CD14-positive monocyte (primary cell): ENCODE measurements at places on chromosomes 4 and X. TPM values are rescaled to one million over a fixed set of nuclear protein-coding genes. Genes with fewer than 3 reads are reported as not detected.
A peak's percentile ranks its signal among the peaks of the same experiment; 100 is the strongest.

GRCh38 chr4:7770224-7771050 is 169.2 kb downstream of the AFAP1 start:
- H3K27me3 ChIP-seq = no peaks in the 10 kb centered on the region
- H3K4me1 ChIP-seq = no peaks in the 10 kb centered on the region
- DNase-seq = no peak
- no peak overlapping the region for H3K27ac ChIP-seq

DNA sequence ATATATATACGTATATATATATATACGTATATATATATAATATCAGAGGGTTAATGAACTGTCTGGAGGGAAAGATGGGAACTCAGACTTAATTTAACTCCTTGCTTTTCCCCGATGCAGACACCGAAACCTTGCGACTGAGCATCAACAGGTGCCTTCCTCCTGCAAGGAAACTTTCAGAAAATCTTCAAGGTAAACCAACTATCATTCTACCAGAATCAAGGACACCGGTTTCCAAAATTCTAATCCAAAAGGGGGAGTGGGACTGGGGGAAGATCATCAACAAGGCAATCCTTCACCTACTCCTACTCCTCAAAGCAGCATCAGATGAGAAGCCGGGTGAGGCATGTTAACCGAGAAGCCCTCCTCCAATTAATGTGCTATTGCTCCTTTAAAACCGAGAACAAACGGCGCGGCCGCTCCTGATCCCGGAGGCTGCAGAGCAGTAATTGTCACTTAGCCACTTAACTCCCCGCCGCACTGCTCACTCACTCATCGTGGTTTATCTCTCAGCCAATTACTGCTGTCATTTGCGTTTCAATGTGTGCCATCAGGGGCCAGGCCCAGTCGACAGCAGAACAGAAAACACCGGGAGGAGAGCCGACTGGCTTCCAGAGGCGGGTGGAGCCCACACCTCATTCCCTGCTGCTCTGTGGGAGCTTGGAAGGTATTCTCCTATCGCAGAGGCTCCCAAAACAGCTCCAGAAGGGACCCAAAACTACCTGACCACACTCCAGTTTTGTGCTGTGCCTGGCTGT is 61.7 kb downstream of the MAML3 start:
- H3K4me3 ChIP-seq = peak overlapping the region; percentile 69
- DNase-seq = peak; percentile 42
- H3K36me3 ChIP-seq = no peaks in the 10 kb centered on the region
- no peaks in the 10 kb centered on the region for H3K27me3 ChIP-seq

DNA sequence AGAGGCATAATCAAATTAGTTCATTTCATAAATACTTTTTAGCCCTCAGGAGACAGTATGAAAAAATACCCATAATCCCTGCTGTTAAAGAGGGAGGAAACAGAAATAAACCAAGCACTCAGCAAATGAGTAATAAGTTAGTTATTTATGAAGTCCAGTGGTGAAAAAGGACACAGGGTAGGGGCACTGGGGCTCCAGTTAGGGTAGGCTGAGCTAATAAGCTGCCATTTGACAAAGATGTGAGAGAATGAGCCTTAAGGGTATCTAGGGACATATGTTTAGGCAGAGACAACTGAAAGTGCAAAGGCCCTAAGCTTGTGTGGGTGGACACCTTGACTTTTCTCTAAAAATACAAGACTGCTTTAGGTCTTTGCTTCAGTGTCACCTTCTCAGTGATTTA is 94.4 kb downstream of the IL15 start:
- H3K27ac ChIP-seq = no peak overlapping the region
- DNase-seq = no peak
- peaks cover 42% of the 10 kb centered on the region for H3K36me3 ChIP-seq

- peak overlapping the region; percentile 92 for H3K27ac ChIP-seq
- no peaks in the 10 kb centered on the region for H3K27me3 ChIP-seq
- peak; percentile 28 for DNase-seq
- H3K4me1 ChIP-seq = peaks cover 77% of the 10 kb centered on the region
- H3K4me3 ChIP-seq = no peak overlapping the region
These were observed 65.6 kb upstream of the PGM2 start for GRCh38 chr4:37760840-37761239.

DNA sequence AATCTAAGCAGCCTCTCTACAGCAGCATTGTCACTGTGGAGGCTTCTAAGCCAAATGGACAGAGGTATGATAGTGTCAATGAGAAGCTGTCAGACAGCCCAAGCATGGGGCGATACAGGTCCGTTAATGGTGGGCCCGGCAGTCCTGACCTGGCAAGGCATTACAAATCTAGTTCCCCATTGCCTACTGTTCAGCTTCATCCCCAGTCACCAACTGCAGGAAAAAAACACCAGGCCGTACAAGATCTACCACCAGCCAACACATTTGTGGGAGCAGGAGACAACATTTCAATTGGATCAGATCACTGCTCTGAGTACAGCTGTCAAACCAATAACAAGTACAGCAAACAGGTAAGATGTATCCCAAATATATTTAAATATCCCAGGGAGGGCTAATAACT is 4.1 kb downstream of the PCDH7 start:
- H3K36me3 ChIP-seq = no peaks in the 10 kb centered on the region
- H3K4me3 ChIP-seq = no peak overlapping the region
- peaks cover 65% of the 10 kb centered on the region for H3K27me3 ChIP-seq
- no peak overlapping the region for H3K27ac ChIP-seq

DNA sequence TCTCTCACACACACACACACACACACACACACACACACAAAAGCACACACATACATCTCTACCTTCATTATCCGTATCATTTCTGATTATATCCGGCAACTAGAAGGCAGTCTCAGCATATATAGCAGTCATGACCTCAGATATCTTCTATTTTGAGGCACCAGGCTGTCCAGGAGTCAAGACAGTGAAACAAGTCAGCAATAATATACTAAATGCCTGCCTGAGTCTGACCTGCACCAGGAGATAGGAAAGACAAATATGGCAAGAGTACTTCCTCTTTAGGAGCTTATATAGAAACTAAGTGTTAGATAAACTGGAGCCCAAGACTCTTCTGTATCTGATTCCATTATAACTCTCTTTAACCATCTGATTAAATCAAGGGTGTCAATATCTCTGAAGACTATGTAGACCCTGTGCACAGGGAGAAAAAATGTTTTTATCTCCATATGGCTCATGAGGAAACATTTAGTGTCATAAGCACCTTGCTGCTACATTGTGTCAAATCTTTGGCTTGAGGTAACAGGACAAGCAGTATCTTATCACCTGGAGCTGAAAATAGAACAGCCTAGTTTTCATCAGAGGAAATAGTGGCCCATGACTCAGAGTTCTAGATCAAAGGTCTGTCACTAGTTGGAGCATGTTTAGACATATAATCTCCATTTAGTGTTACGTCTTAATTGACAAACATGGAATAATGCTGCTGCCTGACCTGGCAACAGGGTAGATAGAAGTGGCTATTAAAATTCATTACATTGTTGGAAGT is 27.0 kb upstream of the FAM47B start:
- DNase-seq = no peak
- H3K4me3 ChIP-seq = no peak overlapping the region
- no peaks in the 10 kb centered on the region for H3K4me1 ChIP-seq
- H3K27ac ChIP-seq = no peak overlapping the region
- H3K27me3 ChIP-seq = no peaks in the 10 kb centered on the region
- H3K36me3 ChIP-seq = no peaks in the 10 kb centered on the region

- no peak overlapping the region for H3K4me3 ChIP-seq
- no peak for DNase-seq
- H3K27ac ChIP-seq = no peak overlapping the region
- no peaks in the 10 kb centered on the region for H3K36me3 ChIP-seq
- H3K27me3 ChIP-seq = no peaks in the 10 kb centered on the region
- no peaks in the 10 kb centered on the region for H3K4me1 ChIP-seq
These were observed 10.1 kb upstream of the MAP7D3 start for GRCh38 chrX:136261321-136261720.

DNA sequence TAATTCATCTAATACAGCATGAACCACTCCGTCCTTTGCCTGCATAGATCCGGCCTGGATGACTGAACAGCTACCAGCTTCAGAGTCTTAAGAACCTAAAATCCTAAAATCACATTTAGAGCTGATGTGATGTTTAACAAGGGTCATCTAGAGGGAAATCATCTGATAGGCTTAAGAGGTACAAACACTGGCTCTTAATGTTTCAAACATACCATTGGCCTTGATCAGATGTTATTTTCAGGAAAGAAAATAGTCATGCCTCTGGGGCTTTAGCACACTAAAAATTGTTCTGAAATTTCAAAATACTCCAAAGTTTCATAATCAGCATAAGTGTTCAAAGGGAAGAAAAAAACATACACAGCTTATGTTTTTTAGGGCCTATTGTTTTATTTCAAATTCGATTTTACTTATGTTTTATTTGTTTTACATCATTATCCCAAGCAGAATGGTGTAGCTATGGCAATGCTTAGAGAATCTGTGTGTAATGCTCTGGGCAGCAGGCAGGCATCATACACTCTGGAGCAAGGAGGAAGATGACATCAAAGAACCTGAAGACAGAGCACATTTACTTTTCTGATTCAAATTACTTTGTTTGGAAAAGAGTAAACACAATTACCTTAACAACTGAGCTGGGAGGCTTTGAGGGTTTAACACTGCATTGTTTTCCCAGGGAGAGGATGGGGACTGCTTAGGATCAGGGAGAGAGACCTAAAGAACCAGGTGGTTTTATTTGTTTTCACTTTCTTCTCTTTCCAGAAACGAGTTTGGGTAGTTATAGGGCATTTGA is 25.3 kb upstream of the LEF1 start:
- no peak overlapping the region for H3K4me3 ChIP-seq
- no peaks in the 10 kb centered on the region for H3K27me3 ChIP-seq
- H3K4me1 ChIP-seq = no peaks in the 10 kb centered on the region
- no peak for DNase-seq
- no peaks in the 10 kb centered on the region for H3K36me3 ChIP-seq
- H3K27ac ChIP-seq = no peak overlapping the region

- no peak overlapping the region for H3K27ac ChIP-seq
- no peaks in the 10 kb centered on the region for H3K36me3 ChIP-seq
- no peaks in the 10 kb centered on the region for H3K4me1 ChIP-seq
- no peaks in the 10 kb centered on the region for H3K27me3 ChIP-seq
- no peak for DNase-seq
These were observed 72.0 kb downstream of the NEXMIF start for GRCh38 chrX:74853255-74853654.

DNA sequence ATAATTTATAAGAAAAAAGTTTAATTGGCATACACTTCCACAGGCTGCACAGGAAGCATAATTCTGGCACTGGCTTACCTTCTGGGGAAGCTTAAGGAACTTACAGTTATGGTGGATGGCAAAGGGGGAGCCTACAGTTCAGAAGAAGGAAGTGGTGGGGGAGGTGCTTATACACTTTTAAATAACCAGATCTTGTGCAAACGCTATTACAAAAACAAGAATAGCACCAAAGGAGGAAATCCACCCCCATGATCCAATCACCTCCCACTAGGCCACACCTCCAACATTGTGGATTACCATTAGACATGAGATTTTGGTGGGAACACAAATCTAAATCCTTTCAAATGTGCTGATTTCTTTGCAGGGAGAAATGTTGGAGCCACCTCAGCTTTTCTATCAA is 287.7 kb downstream of the CPXCR1 start:
- H3K27ac ChIP-seq = no peak overlapping the region
- no peak for DNase-seq
- no peak overlapping the region for H3K4me3 ChIP-seq

DNA sequence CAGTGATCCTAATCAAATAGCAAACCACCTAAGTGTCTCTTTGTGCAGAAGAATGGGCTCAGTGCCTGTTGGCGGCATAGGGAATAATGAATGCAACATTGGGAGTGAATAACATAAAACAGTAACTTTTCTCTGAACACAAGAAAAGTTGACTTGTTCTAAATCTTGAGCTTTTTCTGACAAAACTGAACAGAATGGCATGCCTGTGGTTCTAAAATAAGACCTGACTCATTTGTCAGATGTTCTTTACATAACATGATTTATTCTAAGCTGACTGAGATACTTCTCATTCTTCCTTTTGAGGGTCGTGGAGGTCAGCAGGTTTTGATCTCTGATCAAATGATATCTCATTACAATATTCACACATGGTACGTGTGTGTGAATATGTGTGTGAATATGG is 165.4 kb upstream of the WDR1 start:
- H3K27me3 ChIP-seq = no peaks in the 10 kb centered on the region
- DNase-seq = no peak
- H3K27ac ChIP-seq = no peak overlapping the region
- H3K4me1 ChIP-seq = no peaks in the 10 kb centered on the region
- no peak overlapping the region for H3K4me3 ChIP-seq

DNA sequence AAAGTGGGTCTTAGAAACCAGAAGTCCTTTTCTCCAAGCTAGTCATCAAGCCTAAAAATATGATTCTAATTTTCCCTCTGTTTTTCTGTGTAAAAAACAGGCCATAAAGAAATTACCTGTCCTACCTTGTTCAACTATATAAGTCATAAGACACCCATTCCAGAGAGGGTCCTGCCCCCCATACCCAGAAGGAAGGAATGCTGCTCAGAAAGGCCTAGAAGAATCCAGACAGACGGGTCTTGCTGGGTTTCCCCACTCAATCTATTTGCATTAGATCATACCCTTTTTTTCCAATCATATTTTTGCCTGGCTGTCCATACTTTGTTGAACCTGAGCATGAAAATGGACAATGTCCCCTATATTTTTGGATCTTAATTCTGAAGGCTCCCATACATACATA is 16.3 kb upstream of the XAGE2 start:
- no peaks in the 10 kb centered on the region for H3K4me1 ChIP-seq
- no peak overlapping the region for H3K27ac ChIP-seq
- no peak for DNase-seq
- H3K27me3 ChIP-seq = no peaks in the 10 kb centered on the region
- H3K36me3 ChIP-seq = no peaks in the 10 kb centered on the region

- H3K36me3 ChIP-seq = no peaks in the 10 kb centered on the region
- no peaks in the 10 kb centered on the region for H3K27me3 ChIP-seq
- H3K27ac ChIP-seq = no peak overlapping the region
- DNase-seq = no peak
- H3K4me3 ChIP-seq = no peak overlapping the region
These were observed 115.8 kb downstream of the VEGFC start for GRCh38 chr4:176676901-176677300.

DNA sequence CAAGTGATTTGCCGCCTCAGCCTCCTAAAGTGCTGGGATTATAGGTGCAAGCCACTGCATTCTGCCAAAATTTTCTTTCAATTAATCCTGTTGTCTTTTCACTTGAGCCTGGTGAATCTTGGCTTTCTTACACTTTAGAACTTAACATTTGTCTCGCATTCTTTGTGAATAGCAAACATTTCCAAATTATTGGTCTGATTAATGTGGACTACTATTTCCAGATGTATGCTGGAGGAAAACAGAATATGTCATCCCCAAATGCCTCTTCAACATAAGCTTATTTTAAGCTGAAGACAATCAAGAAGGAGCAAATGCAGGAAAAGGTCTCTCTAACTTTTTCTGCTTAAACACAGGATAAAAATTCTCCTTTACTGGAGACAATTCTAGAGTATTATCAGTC is 233.4 kb downstream of the PPP4R3C start:
- no peak for DNase-seq
- no peaks in the 10 kb centered on the region for H3K4me1 ChIP-seq
- no peak overlapping the region for H3K4me3 ChIP-seq
- no peaks in the 10 kb centered on the region for H3K36me3 ChIP-seq
- no peaks in the 10 kb centered on the region for H3K27me3 ChIP-seq

The RWDD4 gene
- 21.2 TPM for polyA plus RNA-seq

The ERVMER34-1 gene
- not detected for polyA plus RNA-seq

The FAM47E gene
- polyA plus RNA-seq = not detected
